ENCODE measurements at places on chromosomes 7 and 10.

- no peak overlapping the region for H3K4me3 ChIP-seq
- H3K27ac ChIP-seq: no peak overlapping the region
- DNase-seq: no peak
- H3K36me3 ChIP-seq: peaks cover 14% of the 10 kb centered on the region
- H3K27me3 ChIP-seq: no peaks in the 10 kb centered on the region
Measured at GRCh38 chr10:102727037-102727818, 12.8 kb downstream of the SFXN2 start.

DNA sequence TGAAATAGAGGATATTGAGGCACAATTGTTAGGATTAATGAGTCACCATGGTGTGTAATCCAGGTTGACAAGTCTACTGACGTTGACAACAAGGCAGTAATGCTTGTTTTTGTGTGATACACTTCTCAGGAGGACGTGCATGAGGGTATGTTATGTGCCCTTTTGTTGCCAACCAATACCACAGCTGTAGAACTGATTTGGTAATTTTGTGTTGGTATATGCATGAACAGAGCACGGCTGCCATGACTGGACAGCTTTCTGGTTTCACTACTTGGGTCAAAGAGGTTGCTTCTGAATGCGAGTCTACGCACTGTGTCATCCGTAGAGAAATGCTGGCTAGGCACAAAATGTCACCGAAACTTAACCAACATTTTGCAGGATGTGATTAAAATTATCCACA lies 32.9 kb downstream of the PHTF2 start:
- H3K27me3 ChIP-seq: no peaks in the 10 kb centered on the region
- no peaks in the 10 kb centered on the region for H3K36me3 ChIP-seq
- no peak for DNase-seq
- H3K4me3 ChIP-seq: no peak overlapping the region
- H3K27ac ChIP-seq: no peak overlapping the region

DNA sequence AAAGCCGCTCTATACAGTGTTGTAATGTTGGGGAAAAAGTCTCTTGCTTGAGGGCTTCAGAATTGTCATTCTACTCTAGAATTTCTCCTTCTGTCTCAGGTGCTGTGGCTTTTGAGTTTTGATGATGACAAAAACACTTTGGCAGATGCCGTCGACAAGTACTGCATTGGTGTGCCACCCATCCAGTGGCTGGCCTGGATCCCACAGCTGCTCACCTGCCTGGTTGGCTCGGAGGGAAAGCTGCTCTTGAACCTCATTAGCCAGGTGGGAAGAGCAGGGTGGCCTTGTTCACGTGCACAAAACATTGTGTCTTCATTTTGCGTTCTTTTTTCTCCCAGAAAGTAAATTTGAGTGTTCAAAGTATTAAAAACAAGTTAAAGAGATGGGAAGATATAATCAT lies 112.0 kb downstream of the TRRAP start:
- DNase-seq: no peak
- H3K36me3 ChIP-seq: peaks cover 22% of the 10 kb centered on the region
- no peaks in the 10 kb centered on the region for H3K27me3 ChIP-seq
- no peak overlapping the region for H3K27ac ChIP-seq
- H3K4me1 ChIP-seq: no peaks in the 10 kb centered on the region

DNA sequence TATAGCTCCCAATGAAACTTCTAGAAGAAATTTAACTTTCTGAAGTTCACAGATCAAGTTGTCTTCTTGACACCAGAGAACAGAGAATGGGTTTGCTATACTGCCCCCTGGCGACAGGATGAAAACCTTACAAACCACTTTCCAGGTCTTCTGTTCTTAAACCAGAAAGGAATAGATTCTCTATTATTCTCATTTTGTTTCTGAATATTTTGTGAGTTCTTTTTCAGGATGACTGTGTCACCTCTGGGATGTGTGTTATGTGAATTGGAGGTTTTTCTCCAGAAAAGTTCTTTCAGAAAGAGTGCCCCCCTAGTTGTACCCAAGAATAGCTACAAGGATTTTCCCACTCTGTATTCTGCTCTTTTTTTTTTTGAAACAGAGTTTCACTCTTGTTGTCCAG lies 6.3 kb downstream of the IFT22 start:
- H3K36me3 ChIP-seq: peaks cover 2% of the 10 kb centered on the region
- no peak overlapping the region for H3K4me3 ChIP-seq
- H3K27me3 ChIP-seq: no peaks in the 10 kb centered on the region

GRCh38 chr10:6204341-6205191 lies 1.8 kb downstream of the PFKFB3 start:
- peak overlapping the region; percentile 80 for H3K4me3 ChIP-seq
- no peaks in the 10 kb centered on the region for H3K36me3 ChIP-seq
- peaks cover 43% of the 10 kb centered on the region for H3K4me1 ChIP-seq
- no peaks in the 10 kb centered on the region for H3K27me3 ChIP-seq
- peak overlapping the region; percentile 84 for H3K27ac ChIP-seq

DNA sequence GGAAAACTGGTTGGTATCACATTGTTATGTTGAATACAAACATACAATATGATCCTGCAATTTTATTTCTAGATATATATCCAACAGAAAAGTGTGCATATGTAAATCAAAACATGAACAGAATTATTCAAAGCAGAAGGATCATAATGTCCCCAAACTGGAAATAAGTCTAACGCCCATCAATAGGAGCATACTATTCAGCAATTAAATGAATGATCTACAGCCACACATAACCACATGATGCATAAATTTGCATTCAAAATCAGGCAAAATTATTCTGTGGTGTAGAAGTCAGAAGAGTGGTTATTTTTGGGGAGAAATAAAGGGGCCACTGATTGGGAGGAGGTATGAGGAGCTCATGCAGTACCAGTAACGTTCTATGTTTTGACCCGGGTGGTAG lies 28.6 kb downstream of the NPY start:
- no peak overlapping the region for H3K4me3 ChIP-seq
- H3K27me3 ChIP-seq: no peaks in the 10 kb centered on the region
- no peaks in the 10 kb centered on the region for H3K36me3 ChIP-seq
- no peak for DNase-seq
- no peak overlapping the region for H3K27ac ChIP-seq
- no peaks in the 10 kb centered on the region for H3K4me1 ChIP-seq

GRCh38 chr7:36967387-36967786 lies 243.1 kb upstream of the AOAH start:
- DNase-seq: no peak
- H3K27ac ChIP-seq: no peak overlapping the region
- H3K4me1 ChIP-seq: peaks cover 26% of the 10 kb centered on the region
- no peak overlapping the region for H3K4me3 ChIP-seq
- no peaks in the 10 kb centered on the region for H3K36me3 ChIP-seq

GRCh38 chr7:158317238-158318205 lies 270.1 kb downstream of the PTPRN2 start:
- H3K4me3 ChIP-seq: no peak overlapping the region
- DNase-seq: no peak
- no peaks in the 10 kb centered on the region for H3K36me3 ChIP-seq
- H3K4me1 ChIP-seq: no peaks in the 10 kb centered on the region
- H3K27ac ChIP-seq: no peak overlapping the region

GRCh38 chr10:76352300-76352699 lies 920.9 kb downstream of the LRMDA start:
- no peaks in the 10 kb centered on the region for H3K27me3 ChIP-seq
- no peaks in the 10 kb centered on the region for H3K36me3 ChIP-seq
- H3K27ac ChIP-seq: no peak overlapping the region
- H3K4me3 ChIP-seq: no peak overlapping the region
- no peak for DNase-seq

GRCh38 chr7:67413670-67414069 lies 417.0 kb downstream of the TYW1 start:
- no peaks in the 10 kb centered on the region for H3K36me3 ChIP-seq
- no peak overlapping the region for H3K27ac ChIP-seq
- DNase-seq: no peak

DNA sequence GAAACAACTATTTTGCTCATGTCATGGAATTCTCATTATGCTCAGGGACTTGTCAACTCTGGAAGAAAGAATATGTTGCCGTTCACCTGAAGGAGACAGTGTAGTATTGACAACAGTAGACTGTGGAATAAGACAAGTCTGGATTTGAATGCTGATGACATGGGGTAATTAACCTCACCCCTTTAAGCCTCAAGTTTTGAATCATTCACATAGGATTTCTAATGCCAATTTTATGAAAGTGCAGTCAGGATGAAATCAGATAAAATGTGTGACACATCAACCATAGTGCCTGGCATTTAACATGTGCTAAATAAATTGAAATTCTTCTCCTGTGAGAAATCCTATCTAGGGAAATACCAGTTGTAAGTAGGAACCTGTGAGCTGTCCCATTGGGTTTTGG lies 305.8 kb downstream of the KIF20B start:
- no peak for DNase-seq
- peaks cover 3% of the 10 kb centered on the region for H3K27me3 ChIP-seq
- H3K27ac ChIP-seq: no peak overlapping the region
- no peaks in the 10 kb centered on the region for H3K36me3 ChIP-seq
- H3K4me3 ChIP-seq: no peak overlapping the region

GRCh38 chr10:58967551-58968388 lies 208.7 kb upstream of the PHYHIPL start:
- no peaks in the 10 kb centered on the region for H3K36me3 ChIP-seq
- peak overlapping the region; percentile 45 for H3K4me3 ChIP-seq
- no peaks in the 10 kb centered on the region for H3K4me1 ChIP-seq
- no peak overlapping the region for H3K27ac ChIP-seq
- no peaks in the 10 kb centered on the region for H3K27me3 ChIP-seq
- peak; percentile 61 for DNase-seq

- no peaks in the 10 kb centered on the region for H3K36me3 ChIP-seq
- DNase-seq: no peak
- no peak overlapping the region for H3K27ac ChIP-seq
- H3K27me3 ChIP-seq: no peaks in the 10 kb centered on the region
- peaks cover 3% of the 10 kb centered on the region for H3K4me1 ChIP-seq
Measured at GRCh38 chr7:56537477-56537876, 421.3 kb upstream of the NUPR2 start.

DNA sequence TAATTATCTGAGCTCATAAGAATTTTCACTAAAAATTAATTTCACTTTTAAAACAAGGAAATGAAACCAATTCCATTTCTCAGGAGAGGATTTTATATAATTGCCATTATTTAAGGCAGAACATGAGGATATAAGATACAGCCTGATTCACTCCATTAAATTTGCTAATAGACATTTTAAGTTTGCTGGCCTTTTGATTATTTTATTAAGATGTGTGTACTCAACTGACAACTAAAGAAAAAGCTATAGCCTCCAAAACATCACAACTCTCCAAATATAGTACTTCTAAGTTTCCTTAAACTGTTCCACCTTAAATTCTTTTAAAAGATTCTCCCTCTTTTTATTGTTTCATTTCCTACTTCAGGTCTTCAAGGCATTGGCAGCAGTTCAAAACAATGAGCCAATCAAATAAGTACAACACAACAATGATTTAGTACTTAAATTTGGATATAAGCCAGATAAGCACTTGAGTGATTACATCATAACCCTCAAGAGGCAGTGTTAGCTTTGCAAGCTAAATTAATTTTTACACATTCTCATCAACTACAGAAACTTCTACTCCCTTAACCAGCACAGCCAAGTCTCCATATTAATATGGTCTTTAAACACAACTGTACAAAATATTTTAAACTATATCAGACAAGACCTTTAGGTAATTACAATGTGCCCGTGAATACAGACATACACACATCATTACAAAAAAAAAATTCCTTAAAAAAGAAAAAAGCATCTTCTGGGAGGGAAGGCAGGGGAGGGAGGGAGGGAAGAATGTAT lies 121.8 kb downstream of the KMT2C start:
- no peaks in the 10 kb centered on the region for H3K4me1 ChIP-seq
- no peaks in the 10 kb centered on the region for H3K27me3 ChIP-seq
- no peak for DNase-seq
- H3K4me3 ChIP-seq: no peak overlapping the region

- no peak overlapping the region for H3K27ac ChIP-seq
- H3K4me3 ChIP-seq: no peak overlapping the region
- no peaks in the 10 kb centered on the region for H3K27me3 ChIP-seq
Measured at GRCh38 chr7:89223900-89224395, 428.4 kb upstream of the TEX47 start.

GRCh38 chr10:22002591-22003176 lies 846 bp downstream of the DNAJC1 start:
- no peaks in the 10 kb centered on the region for H3K27me3 ChIP-seq
- peak overlapping the region; percentile 74 for H3K4me3 ChIP-seq
- DNase-seq: no peak
- H3K36me3 ChIP-seq: no peaks in the 10 kb centered on the region

- no peak overlapping the region for H3K4me3 ChIP-seq
- peak; percentile 14 for DNase-seq
- no peaks in the 10 kb centered on the region for H3K4me1 ChIP-seq
- H3K27ac ChIP-seq: no peak overlapping the region
Measured at GRCh38 chr10:43963379-43963778, 314.7 kb upstream of the ZNF32 start.

DNA sequence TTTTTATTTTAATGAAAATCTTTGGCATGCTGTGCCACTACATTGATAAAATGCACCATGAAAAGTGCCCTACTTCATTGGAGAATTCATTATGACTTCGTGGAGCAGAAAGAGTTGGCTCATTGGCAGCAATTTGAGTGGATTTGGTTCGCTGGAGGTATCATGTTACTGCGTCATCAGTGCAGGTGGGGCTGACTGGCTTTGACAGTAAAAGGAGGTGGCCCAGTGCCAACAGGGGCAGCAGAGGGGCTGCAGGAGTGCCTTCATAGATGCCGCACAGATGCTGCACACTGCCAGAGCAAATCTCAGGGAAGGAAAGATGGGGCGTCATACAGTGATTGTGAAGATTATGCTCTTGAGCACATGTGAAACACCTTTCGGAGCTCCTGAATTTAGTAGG lies 22.2 kb downstream of the FZD1 start:
- DNase-seq: no peak
- H3K4me1 ChIP-seq: no peaks in the 10 kb centered on the region
- H3K27ac ChIP-seq: no peak overlapping the region
- no peaks in the 10 kb centered on the region for H3K27me3 ChIP-seq

GRCh38 chr7:133348250-133348649 lies 95.4 kb downstream of the EXOC4 start:
- peaks cover 4% of the 10 kb centered on the region for H3K36me3 ChIP-seq
- H3K4me3 ChIP-seq: no peak overlapping the region
- no peak for DNase-seq
- no peaks in the 10 kb centered on the region for H3K27me3 ChIP-seq
- H3K27ac ChIP-seq: no peak overlapping the region
- no peaks in the 10 kb centered on the region for H3K4me1 ChIP-seq

DNA sequence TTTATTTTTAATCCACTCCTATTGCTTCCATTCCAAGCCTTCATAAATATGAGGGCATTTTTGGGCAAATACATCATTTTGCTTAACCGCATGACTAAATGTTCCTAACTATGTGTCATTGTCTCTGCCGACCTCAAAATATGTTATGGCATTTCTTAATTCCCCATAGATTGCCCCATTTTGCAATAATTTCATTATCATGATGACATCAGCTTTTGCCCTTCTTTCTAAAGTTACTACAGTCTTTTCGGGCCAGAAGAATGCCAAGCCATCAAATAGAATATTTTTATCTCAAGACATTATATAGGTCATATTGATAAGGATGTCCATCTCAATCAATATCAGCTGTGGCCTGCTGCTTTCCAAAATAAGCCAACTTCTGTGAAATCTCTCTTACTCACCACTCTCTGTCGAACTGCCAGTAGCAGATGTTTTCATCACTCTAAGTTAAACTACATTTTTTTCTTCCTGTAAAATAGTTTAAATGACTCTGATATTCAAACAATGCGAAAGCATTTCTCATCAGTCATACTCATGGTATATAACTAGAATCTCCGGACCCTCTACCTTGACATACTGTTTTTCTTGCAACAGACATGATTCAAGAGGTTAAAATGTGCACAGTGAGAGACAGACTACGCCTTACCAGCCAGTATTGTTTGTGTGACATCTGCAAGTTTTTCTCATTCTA lies 1254.6 kb upstream of the CELF2 start:
- no peak overlapping the region for H3K27ac ChIP-seq
- no peaks in the 10 kb centered on the region for H3K36me3 ChIP-seq
- no peak for DNase-seq
- no peaks in the 10 kb centered on the region for H3K27me3 ChIP-seq
- H3K4me3 ChIP-seq: no peak overlapping the region
- H3K4me1 ChIP-seq: no peaks in the 10 kb centered on the region
